ENCODE measurements at places on chromosomes 6 and 20.

DNA sequence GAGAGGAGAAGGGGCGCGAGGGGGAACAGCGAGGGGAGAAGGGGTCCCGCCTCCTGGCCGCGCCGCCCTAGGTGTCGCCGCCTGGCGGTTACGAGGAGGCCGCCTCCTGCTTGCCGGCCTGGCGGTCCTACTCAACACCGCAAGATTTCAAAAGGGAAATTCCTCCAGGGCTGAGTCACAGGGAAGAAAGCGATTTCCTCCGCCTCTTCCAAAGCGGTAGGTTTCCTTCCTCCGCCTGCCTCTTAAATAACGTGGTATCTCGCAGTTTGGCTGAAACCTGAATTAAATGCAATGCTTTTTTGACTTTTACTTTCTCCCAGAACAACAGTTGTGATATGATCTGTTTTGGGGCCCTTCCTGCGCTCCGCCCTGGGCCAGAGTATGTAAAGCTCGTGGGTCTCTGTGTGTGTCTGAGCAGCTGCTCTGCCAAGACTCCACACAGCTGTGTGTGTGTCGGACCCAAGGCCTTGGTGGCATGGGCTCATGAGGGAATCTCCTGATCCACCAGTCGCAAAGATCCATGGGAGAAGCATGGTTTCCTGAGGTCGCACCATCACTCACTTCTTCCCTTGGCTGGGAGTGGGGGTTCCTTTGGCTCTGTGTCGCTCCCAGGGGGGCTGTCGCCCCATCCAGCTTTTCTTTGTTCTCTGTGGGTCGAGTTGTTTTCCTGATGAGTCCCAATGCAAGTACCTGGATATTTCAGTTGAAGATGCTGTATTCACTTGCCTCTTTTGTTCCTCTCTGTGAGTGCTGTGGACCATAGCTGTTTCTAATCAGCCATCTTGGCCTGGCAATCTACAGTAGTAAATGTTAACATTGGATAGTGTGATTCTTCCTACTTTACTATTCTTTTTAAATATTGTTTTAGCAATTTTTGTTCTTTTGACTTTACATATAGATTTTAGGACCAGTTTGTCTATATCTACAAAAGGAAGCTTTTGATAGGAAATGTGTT, 31.6 kb upstream of the NOTCH4 start:
- DNase-seq, result peak; percentile 23

DNA sequence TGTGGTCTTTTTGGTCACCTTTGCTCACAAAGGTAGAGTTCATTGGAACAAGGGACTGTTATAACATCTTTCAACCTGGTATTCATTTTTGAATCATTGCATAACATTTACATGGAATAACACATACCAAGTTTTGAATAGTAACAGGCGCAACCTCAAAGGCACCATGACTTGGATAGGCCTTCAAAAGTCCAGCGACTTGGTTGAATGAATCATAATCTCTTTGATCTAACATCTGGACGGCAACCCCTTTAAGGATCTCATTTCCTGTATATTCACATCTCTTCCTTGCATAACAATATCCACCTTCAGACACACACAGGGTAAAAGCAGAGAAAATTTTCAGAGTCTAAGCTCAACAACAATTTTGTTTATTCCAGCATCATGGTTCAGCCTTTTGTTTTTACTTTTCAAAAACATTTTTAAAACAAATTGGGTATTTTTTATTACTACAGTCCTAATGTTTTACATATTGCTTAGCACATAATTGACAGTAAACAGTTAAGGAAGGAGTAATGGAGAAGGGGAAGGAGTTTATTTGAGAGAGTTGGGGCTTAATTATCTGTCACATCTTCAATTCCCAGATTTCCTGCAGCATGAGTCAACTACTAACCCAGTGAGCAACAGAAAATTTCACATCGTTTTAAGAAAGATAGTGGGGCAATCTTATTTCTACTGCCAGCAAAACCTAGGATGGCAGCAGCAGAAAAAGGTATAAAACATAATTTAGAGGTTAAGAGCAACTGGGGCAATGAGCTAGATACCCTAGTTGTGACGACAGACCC, 41.8 kb upstream of the F13A1 start:
- DNase-seq, result no peak

DNA sequence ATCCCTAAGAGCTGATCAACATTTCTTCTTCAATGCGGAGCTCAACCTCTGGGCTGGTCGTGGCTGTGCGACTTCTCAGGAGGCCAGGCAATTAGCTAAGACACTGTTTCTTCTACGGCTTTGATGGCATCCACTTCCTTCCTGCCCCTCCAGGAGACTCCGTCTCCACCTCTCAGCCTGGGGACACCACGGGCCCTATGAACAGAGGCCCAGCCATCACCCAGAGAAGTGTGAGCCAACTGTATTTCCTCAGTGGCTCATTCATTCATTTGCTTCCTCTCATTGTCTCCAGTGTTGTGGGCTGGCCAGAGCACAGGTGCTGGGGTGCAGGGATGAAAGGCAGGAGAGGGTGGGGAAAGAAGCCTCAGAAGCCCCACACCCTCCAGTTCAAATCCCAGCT, 51.8 kb upstream of the APCDD1L start:
- DNase-seq, result no peak

GRCh38 chr6:71324194-71324785, 35.7 kb downstream of the OGFRL1 start:
- no peak for DNase-seq

DNA sequence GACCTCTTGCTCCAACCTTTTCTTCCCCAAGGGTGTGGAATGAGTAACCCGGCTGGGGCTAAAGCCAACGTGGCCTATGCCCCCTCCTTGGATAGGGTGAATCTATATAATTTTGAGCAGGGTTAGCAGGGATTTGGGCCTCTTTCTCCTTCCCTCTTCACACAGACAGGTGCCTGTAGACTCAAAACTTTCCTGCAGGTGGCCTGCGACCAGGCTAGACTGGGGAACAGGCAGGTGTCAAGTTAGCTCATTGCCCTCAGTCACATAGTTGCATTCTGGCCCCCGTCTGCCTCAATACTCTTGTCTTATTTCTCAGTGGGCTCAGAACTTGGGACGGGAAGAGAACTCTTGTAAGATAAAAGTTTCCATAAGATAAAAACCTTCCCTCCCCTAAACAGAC, 243.0 kb downstream of the ATXN1 start:
- DNase-seq, result no peak

DNA sequence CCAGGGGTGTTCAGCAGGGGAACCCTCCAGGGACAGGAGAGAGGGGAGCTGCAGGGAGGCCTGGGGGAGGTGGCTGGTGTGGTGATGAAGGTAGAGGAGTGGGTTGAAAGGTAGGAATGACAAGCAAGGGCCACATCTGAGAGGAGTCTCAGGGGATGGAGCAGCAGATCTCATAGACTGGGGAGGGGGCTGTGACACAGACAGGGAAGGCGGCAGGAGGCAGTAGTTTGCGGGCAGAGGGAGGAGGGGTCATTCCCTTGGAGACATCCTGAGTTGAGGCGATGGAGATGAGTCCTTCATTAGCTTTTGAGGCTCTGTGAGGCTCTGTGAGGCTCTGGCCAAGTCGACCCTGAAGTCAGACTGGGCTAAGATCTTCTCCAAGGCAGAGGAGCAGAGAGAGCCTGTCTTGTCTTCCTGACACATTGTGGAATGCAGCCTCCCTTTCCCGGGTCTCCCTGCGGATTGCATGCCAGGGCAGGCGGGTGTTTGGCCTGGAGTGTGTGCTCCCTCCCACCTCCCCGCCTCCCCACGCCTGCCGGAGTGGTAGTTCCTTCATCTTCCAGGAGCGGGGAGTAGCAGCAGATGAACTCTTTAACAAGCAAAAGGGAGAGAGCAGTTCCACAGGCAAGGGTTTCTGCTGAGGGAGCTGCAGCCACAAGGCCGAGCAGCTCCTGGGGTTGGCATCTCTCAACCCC, 34.3 kb upstream of the MLN start:
- DNase-seq, result no peak

- DNase-seq, result no peak
Measured at GRCh38 chr6:28789553-28790083, 134.2 kb downstream of the TRIM27 start.

Data from T-helper 22 cell (primary cell).